RCC 7860 (cell line): ENCODE measurements at places on chromosomes 7 and 10.

DNA sequence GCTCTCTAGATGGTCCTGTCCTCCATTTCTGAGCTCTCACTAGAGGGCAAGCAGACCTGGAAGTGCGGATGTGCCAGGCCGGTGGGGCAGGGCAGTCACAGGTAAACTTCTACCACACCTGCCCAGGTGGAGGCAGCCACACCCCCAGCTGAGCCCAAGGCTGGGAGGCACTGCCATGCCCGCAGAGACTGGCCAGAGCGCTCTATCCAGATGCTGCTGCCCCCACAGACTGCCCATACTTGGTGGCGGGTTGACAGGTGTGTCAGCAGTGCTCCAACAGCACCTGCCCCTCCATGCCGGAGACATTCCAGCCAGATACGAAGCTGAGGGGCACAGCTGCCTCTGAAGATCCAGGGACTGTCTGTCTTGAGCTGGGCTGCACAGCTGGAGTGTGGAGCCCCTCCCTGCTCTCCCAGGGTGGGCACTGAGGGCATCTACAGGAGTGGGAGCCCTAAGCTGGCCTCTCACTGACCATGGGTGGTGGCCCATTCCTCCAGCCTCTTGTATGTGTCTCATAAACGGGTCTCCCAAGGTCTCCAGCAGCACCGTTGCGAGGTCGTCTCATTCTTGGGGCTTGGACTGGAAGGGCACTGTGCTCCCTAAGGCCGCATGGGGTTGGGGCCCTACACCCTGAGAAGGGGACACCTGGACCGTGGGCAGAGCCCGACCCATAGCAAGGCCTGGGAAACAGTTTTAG lies 38.2 kb upstream of the PPIF start:
- DNase-seq: no peak

DNA sequence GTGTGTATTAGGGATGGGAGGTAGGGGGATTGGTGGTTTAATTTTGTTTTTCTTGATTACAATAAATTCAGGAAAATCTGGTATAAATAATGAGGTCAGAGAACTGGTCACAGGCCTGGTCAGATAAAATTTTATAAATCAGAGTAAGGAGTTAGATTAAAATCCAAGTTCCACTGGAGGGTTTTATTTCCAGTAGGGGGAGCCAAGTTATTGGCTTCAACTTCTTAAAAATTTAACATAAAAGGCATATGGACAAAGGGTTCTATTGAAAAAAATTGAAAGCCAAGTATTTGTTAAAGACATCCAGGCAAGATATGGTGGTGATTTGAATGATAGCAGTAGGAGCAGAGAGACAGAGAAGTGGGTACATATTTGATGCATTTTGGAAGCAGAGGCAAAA lies 763.3 kb downstream of the SORCS1 start:
- DNase-seq: no peak

- DNase-seq: no peak
Measured at GRCh38 chr7:94594882-94595281, 61.1 kb downstream of the SGCE start.

DNA sequence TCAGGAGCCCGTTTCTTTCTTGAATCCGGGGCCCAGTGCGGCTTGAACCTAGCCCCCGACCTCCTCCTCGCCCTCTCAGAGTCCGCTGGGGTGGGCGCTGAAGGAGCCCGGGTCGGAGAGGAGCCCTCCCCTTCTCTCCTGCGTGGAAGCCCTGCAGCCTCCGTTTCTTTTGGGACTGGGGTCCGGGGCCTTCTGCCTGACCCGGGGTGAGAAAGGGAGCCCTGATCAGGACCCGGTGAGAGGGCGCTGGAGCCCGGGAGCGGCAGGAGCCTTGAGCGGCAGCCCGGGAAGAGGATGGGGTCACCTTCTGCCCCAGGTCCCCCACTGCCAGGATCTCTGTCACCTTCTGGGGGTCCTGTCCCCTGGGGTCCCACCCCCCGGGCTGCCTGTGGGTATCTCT lies 162.3 kb downstream of the ZNF33B start:
- no peak for DNase-seq

- DNase-seq: no peak
Measured at GRCh38 chr7:6022707-6023106, 8.5 kb upstream of the ANKRD61 start.

GRCh38 chr7:124152859-124153692 lies 120.2 kb upstream of the TMEM229A start:
- no peak for DNase-seq

DNA sequence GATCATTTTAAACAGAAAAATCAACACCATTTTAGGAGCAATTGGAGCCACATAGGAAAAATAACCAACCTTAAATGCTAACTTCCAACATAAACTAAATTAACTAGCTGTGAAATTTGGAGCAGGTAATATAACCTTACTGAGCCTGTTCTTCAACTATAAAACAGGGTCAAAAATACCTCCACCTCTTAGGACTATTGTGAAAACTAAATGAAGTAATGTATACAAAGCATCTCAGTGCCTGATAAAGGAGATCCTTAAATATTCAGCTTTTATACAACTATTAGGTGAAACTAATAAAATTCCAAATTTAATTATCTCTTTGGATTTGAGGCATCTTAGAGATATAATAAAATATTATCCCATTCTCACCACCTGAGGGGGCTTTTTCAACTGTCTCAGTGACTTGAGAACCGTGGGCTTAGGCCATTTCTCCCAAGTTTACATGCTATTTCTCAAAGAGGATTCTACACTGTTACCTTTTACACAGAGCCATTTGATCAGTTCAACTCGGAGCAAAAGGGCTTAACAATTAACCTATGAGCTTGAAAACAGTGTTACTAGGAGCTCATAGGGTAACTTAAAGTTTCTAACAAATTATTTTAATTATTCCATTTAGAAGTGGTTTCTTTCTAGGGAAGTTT lies 165.0 kb upstream of the ASAH2 start:
- DNase-seq: no peak

DNA sequence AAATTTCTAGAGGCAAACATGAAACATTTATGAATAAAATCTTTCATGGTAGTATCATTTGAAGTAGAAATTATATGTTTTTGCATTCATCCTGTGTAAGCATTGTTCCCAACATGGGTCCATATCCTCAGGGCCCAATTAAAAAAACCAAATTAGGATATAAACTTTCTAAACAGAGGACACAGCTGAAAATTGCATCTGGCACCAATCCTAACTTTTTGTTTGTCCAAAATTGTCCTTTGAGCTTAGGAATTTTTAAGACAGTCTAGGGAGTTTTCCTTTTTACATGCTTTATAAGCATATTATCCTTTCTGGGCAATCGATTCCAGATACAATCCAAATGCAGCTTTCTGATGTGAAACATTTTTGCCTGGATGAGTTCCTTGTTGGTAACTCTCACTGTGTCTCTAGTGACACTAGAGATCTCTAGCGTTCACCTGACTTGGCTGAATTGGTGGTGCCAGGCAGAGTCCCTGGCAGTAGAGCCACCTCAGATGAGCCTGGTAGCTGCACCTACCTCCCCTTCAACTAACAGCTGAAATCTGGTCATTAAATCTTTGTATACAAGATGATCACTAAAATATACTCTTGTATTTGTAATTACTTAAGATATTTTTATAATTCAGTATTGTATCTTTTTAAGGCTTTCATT lies 137.6 kb upstream of the SAMD8 start:
- DNase-seq: no peak

- no peak for DNase-seq
Measured at GRCh38 chr10:48251152-48251524, 23.4 kb downstream of the FRMPD2 start.

DNA sequence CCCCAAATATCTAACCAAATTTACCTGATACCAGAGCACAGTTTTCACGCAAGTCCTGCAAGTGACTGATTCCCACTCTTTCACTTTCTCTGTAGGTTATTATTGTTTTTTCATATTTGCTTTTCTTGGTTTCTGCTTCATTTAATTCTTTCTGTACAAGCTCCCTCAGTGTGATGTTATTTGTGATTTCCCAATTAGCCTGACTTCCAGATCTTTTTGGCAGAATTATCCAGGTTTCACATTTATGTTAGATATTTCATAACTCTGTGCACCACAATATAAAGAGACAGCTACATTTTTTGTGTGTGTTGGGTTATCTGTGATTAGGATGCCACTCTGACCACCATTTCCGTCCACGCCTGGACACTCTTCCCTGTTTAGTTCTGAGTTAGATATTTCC lies 381.5 kb upstream of the CNTNAP2 start:
- DNase-seq: no peak

GRCh38 chr7:82318786-82319185 lies 124.8 kb downstream of the CACNA2D1 start:
- no peak for DNase-seq

DNA sequence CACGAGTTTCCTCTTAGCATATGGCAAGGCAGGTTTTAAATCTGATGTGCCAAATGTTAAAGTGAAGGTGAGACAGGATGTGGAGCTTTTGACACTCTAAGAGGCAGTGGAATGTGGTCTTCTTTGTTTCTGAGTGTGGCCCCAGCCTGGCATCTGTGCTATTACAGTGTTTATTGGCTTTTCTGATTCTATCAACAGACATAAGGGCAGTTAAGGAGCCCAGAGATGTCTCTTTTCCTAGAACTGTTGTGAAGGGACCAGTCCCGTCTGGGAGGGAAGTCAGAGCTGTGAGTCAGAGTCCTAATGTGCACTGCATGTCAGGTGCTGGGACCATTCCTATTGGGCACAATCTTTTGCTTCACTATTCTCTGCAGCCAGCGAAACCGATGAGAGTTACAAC lies 32.5 kb downstream of the TRUB1 start:
- no peak for DNase-seq

DNA sequence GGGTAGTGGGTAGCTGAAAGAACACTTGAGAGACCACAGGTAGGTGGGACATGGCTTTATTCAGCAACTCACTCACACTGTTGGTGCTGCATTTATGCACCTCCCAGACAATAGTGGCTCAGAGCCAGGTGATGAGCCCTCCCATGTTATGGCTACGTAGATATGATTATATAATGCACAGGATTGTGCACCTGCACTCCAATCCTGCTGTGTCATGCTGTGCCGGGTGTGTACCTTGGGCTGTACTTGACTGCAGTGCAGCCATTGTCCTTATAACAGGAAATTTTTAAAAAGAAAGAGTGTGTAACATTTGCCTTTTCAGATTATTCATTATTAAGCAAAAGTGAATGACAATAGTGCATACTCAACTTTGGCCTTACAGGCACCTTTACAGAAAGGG lies 366.1 kb upstream of the BMPER start:
- DNase-seq: no peak

GRCh38 chr7:94666879-94667587 lies 11.1 kb upstream of the SGCE start:
- DNase-seq: no peak

DNA sequence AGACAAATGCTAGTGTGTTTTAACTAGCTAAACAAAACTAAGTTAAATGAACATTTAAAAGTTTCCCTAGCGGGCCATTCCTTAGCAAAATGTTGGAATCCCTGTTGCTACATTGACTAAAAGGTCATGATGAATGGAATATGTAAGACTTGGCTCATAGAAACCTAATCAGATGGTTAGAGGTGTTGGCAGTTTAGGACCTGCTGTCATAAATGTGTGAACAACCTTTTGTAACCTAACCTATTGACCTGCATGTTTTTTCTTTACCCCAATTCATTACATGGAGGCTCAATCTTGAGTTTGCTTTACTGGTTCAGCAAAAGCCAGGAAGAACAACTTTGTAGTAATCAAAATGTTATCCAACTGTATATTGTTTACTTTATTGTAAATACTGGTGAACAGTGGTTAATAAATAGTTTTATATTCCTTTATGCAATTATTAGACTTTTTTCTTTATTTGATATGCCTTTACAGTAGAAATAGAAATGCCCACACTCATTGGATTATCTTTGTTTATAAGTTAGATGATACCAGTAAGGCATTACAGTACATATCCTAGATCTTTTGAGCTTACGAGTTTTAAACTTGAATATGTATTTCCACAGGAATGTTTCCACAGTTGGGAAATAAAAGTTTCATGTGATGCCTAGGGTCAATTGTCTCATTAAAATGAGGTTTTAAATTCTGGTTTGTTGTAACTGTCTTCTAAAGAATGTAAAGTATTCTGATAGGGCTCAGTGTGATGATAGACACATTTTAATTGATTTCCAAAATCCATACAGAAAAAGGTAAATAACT lies 11.6 kb downstream of the CBX3 start:
- DNase-seq: no peak
